ENCODE measurements at places on chromosomes 5 and 9.

DNA sequence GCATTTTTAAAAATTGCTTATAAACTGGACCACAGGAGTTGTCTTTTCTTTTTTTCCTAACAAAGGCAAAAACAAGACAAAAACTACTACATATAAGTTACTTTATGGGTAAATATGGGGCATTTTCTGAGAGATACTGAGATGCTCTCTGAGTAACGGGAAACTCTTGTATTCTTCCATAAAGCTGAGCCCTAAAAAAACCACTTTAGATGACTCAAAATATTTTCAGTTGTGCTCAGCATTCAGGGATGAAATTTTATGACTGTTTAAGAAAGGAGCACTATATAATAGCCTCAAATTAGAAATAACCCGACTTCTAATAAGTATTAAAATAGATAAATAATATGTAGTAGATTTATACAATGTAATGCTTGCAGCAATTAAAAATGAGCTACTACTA is 644.5 kb downstream of the KCTD16 start:
- no peak for DNase-seq

GRCh38 chr9:89666364-89666763 is 61.6 kb downstream of the GADD45G start:
- DNase-seq, result no peak

DNA sequence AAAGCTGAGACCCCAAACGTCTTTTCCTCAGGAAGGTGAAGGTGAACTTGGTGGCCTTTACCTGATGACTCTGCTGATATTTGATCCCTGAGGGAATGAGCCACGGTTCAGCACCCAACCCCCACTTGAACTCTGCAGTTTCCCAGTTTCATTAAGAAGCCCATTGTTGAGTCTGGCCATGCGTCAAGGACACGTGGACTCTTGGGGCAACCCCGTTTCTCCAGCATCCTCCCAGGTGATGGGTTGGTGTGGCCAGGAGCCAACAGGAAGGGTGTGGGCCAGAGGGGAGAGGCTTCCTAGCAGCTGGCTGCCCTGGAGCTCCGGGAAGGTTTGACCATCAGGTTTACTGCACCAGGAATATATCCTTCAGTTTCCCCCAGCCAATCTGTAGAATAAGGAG is 59.5 kb upstream of the GNE start:
- peak; percentile 78 for DNase-seq

- DNase-seq, result no peak
Observed at GRCh38 chr5:168030912-168031311, 260.5 kb upstream of the WWC1 start.

DNA sequence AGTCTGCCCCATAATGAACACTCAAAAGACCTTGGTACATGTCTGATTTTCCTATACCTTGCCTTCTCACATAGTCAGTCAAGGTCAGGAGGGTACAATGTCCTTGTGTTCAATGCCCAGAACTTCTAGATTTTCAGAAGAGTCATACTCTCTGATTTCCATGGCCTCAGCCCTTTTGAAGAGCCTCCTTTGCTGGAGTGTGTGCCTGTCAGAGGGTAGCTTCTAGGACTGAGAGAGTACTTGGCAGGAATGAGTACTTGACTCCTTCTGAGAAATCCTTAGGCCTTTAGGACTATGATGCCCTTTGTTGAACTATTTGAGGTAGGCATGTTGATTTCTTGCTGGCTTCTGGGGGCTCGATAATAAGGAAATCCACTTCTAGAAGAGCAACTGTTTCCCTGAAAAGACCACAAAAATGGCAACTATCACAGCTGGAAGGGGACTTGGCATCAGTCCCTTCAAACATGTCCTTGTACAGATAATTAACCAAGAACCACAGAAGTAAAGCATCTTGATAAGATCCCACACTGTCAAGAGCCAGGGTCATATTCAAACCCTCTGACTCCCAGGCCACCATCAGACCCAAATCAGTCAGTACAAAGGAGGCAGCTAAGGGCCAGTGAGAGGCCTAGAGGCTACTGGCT is 10.6 kb upstream of the MEGF9 start:
- no peak for DNase-seq

DNA sequence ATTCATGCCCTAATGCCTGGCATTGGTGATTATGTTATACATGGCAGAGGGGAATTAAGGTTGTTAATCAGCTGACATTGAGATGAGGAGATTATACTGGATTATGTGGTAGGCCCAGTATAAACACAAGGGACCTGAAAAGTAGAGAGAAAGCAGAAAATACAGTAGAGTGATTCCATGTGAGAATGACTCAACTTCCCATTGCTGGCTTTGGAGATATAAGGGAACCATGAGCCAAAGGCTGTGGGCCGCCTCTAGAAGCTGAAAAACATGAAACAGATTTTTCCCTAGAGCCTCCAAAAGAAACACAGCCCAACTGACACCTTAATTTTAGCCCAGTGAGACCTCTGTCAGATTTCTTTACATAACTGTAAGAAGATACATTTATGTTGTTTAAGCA is 65.0 kb upstream of the CTXN3 start:
- DNase-seq, result no peak

- no peak for DNase-seq
Observed at GRCh38 chr5:2334719-2335118, 416.8 kb downstream of the IRX2 start.

DNA sequence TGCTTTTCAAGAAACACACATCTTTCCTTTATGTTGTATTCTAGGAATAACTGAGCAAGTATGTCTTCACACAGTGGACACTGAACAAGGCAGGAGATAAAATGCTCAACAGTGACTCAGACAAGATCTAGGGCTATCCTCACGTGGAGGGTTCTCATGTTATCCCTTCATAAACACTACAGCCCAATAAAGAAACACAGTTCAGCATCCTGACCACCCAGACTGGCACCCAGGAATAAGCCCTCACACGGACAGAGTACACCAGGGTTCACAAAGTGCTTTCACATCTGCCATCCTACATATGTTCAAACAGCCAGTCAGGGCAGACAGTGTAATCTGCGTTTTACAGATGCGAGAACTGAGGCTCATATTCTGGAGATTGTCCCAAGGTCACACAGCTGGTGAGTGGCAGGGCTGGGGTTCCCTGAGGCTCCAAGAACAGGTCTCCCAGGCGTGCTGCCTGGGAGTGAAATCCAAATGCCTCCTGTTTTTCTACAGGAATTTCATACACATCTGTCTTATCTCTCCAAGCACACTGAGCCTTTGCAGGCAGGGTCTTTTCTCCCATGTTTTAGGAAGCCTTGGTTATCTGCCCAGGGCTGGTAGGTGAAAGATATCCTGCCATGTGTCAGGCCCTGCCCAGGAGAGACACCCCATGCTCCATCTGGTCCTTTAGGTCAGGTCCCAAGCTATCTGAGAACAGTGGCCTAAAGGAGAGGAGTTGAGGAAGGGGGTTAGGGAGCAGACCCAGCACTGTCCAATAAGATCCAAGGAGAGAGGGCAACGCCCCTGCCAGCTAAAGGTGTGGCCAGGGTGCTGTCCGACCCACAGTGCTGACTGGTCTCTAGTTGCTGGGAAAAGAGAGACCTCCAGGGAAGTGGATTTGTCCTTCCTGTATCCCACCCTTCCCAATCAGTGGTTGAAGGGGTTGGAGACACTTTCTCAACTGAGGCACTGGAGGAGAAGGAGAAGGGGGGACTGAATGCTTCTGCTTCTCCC is 47.9 kb upstream of the XPA start:
- DNase-seq, result no peak

- no peak for DNase-seq
Observed at GRCh38 chr5:67612961-67613360, 416.4 kb upstream of the CD180 start.

DNA sequence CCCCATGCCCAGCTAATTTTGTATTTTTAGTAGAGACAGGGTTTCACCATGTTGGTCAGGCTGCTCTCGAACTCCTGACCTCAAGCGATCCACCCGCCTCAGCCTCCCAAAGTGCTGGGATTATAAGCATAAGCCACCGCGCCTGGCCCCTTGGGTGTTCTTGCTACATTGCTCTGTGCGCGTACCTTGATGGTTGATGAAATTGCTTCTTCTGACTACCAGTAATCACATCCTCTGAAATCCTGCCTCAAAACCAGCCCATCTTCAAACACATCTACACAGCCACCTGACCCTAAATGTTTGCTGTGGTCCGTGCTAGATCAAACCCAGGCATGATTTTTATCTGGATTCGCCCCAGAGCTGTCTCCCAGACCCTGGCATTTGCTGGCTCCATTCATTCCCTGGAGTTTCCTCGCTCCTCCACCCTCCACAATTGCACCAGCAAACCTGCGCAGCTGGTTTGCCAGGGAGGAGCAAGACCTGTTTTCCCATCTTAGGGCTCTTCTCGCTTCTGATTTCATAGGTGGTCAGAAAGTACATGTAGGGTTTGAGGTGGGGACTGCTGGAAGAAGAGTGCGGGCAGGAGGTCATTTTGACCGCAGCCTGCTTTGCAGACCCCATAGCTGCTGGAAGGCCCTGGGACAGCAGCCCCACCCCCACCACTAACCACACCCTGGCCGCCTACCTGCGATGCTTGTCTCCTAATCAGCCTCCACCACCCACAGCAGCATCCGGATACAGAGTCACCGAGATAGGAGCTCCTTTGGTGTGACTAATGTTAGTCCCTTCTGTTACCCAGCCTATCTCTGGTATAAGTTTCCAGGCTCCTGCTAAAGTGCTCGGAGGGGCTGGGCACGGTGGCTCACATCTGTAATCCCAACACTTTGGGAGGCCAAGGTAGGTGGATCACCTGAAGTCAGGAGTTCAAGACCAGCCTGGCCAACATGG is 22.7 kb downstream of the SWI5 start:
- no peak for DNase-seq

- DNase-seq, result no peak
Observed at GRCh38 chr5:60594715-60595477, 105.1 kb downstream of the DEPDC1B start.

DNA sequence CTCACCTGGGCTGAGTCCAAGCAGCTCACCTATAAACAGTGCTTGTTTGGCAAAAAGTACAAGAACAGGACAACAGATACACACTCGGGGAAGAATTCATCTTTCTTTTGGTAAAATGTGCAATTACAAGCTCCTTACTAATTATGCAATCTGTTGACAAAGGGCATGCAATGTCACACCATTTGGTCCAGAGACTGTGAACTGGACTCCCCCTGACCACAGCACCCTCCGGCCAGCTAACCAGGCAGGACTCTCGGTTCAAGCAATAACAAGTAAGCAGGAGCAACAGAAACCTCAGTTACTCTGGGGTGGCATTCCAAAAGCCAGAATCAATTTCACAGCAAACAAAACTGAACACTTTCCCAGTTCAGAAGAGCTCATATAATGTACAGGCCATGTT is 113.8 kb downstream of the GNAQ start:
- DNase-seq, result no peak

- no peak for DNase-seq
Observed at GRCh38 chr9:137389428-137389746, 33.6 kb downstream of the EXD3 start.

DNA sequence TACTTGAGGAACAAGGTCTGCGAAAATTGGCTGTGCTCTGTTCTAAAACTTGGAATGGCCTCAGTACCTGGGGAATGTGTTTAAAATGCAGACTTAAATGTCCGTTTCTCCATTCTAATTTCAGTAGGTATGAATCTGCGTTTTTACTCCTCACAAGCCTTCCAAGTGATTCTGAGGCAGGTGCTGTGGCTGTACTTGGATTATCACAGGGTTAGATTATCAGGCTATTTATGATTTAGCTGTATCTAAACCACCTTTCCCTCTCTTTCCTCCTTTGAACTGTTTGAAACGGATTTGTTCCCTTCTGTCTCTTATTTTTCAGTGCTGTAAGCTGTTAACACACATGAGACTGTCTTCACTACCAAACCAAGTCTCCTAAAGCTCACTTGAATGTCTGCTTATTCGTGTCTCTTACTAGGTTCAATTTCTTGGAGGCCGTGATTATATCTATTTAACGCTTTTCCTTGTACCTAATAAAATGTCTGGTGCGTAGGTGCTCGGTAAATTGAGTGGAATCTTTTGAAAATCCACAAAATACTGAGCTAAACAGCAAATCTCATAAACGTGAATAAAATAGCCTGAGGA is 714 bp upstream of the CETN3 start:
- DNase-seq, result no peak

DNA sequence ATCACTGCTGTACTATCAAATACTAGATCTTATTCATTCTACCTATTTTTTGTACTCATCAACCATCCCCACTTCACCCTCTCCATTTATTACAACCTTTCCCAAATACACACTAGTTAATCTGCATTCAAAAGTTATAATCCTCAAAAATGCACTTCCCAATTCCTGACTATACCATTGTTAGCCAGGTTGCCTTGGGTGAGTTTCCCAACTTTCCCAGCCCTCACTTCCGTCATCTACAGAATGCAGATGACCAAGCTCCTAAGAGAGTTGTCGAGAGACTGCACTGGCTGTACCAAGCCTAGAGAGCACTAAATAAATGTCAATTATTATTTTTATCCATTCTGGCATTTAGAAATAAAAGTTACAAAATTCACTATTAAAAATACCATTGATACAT is 11.5 kb downstream of the PLPP1 start:
- no peak for DNase-seq

Data from kidney (tissue), 22 donors.